ENCODE measurements at places on chromosomes 1 and 21.

- no peak for DNase-seq
Measured at GRCh38 chr1:8871965-8872399, 6.5 kb downstream of the ENO1 start.

GRCh38 chr1:157301477-157302198, 163.4 kb upstream of the ETV3 start:
- no peak for DNase-seq

GRCh38 chr1:93699049-93699384, 17.4 kb upstream of the BCAR3 start:
- DNase-seq, result no peak

GRCh38 chr21:25999921-26000582, 170.5 kb downstream of the APP start:
- no peak for DNase-seq

DNA sequence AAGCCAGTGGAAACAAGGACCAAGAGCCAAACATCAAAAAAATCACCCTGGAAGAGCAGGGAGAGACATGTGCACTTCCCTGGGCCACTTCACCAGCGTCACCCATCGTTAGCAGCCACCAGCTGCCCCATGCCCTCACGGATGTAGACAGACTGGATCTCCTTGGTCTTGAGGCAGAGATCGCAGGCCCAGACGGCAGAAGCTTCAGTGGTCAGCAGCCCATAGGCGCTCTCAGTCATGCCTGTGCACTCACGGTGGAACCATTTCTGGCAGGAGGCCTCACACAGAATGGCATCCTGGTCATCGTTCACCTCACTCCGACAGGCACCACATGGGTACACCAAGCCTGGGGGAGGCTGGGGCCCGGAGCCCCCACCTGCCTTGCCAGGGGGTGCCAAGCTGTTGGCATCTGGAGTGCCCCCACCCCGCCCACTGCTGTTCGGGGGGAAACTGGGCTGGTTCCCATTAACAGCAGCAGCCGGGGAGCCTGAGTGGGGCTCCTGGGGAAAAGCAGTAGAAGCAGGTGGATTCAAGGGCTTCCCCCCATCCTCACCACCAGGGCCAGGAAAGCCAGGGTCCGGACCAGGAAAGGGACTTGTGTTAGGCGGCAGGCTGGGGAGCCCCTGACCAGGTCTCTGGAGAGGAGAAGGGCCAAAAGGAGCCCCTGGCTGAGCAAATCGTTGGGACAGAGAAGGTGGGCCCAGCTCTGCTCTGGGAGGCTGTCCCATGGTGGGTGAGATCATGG, 2.7 kb downstream of the PYGO2 start:
- no peak for DNase-seq
